Activated T-helper 2 cell treated with anti-CD3 and anti-CD28 coated beads, Interferon-gamma antibody, Interleukin-2, Interleukin-4, amounts not matched to agents 10 μg/mL and 5 μg/mL and 100 μg/mL, durations not matched to agents 14 hours and 24 hours and 36 hours (primary cell): ENCODE measurements at places on chromosomes 16 and 17.
A peak's percentile ranks its signal among the peaks of the same experiment; 100 is the strongest.

GRCh38 chr17:46212634-46213435, 19.6 kb upstream of the KANSL1 start:
- DNase-seq = peak; percentile 40

- DNase-seq = no peak
These were observed 2.0 kb downstream of the ROGDI start for GRCh38 chr16:4800290-4801041.

DNA sequence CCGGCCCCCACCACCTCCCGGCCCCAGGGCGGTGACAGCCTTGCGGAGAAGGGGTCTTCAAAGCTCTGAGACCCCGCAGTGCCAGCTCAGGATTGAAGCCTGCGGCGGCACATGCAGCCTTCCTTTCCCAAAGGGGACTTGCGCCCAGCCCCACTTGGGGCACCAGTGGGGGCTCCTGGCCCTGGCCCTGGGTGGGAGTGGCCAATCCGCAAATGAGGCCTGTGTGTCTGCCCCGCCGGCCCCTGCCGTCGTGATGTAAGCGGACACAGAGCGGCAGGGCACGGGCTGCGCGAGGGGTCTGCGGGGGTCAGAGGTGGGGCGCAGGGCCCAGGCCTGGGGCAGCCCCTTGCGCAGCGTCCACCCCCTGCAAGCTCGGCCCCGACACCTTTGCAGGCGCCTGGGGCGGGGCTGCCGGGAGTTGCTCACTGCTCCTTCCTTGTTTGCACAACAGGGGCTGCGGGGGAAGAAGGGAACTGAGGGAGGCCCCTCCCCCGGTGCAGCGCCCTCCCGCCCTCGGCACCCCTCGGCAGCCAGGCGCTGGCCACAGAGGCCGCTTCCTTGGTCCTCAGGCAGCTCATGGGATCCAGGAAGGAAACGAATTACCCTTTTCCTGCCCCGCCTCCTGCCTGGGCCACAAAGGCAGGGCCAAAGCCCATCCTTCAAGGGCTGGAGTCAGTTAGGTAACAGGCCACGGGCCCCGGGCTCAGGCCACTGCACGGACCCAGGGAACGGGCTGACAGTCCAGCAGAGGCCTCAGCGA, 2.9 kb downstream of the SLC16A3 start:
- no peak for DNase-seq

GRCh38 chr17:15913826-15914225, 31.1 kb upstream of the ADORA2B start:
- DNase-seq = no peak

- DNase-seq = no peak
These were observed 8.5 kb upstream of the ANKRD11 start for GRCh38 chr16:89498839-89499238.

DNA sequence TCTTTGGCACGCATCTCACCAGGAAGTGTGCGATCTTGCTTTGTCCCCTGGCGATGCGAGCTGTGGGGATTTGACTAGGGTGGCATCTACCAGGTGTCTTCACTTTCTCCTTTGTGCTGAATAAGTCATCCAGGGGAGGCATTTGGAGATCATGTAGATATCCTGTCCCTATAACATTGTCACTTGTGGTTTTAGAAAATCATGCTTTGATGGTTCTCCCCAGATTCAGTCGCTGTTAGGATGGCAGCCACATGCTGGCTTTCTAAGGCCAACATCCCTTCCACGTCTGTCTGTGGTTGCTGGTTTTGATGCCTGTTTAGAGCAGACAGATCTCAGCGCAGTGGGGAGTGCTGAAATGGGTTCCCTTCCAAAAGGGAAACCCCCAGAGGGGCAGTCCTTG, 2.5 kb downstream of the ADAD2 start:
- DNase-seq = no peak

GRCh38 chr17:3732210-3732621, 8.5 kb downstream of the HASPIN start:
- DNase-seq = no peak

DNA sequence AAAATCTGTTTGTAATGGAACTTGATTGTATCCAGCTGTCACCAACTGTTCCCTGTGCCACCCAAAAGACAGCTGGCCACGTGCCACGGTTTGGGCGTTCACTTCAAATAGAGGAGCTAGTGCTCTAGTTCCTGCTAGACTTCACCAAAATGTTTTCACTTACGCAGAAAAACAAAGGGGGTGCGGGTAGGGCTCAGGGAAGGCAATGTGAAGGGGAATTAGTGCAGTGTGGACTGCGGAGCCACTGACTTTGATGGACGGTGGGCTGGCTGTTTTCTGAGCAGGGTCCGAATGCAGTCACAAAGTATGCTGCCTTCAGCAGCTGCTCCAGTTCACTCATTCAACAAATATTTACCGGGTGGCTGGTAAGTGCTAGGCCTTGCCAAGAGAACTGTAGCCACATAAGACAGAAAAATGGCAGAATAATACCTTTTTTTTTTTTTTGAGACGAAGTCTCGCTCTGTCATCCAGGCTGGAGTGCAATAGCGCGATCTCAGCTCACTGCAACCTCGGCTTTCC, 7.6 kb upstream of the CYTH1 start:
- DNase-seq = no peak

DNA sequence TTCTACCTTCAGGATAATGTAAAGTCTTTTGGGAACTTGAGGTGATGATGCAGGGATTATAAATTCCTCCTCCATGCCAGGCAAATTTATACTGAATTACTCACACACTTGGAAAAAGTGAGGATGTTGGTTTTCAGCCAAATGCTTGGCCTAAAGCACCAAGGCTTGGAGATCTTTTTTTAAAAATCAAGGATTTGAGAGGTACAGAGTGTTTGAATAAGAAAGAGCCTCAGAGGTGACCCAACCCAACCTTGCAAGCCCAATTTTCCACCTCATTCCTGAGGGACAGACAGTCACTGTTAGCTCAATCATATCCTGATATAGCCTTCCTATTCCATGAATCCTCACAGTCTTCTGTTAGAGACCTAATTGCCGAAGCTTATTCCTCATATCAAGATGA, 14.0 kb downstream of the GRIN2A start:
- DNase-seq = no peak

GRCh38 chr17:47243737-47244598, 9.7 kb upstream of the ITGB3 start:
- DNase-seq = no peak

GRCh38 chr16:71402007-71402406, 39.8 kb downstream of the TLE7 start:
- DNase-seq = no peak

GRCh38 chr17:27366437-27366836, 72.5 kb downstream of the WSB1 start:
- no peak for DNase-seq

DNA sequence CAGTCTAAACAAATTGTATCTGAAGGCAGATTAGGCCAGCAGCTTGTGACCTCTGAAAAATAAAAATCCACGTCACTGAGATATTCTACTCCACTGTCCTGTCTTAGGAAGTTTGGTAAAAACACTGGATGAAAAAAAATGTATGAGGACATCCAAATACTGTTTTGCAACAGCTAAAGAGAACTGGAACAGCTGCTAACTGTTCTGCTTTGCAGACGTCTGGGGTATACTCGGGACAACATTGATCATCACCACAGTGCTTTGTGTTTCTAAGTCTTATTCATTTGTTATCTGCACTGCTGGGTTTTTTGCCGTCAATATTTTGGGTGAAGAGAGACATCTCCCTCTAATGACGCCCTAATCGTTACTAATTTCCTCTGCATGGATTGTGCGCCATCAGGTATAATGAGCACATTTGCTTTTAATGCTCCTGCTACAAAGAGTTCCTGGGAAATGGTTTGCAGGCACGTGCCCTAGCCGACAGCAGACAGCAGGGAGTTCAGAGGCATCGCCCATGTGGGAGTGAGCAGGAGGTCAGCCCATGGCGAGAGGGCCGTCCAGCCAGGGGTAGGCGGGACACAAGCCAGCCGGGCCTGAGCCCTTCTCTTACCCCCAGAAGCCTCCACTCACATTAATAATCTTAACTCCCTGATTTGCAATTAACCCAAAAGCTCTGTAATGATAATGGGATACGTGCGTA, 87.0 kb downstream of the CBLN1 start:
- no peak for DNase-seq

- no peak for DNase-seq
These were observed 455.8 kb upstream of the MAF start for GRCh38 chr16:80056324-80056723.

GRCh38 chr17:2564877-2565276, 28.6 kb upstream of the PAFAH1B1 start:
- DNase-seq = no peak

DNA sequence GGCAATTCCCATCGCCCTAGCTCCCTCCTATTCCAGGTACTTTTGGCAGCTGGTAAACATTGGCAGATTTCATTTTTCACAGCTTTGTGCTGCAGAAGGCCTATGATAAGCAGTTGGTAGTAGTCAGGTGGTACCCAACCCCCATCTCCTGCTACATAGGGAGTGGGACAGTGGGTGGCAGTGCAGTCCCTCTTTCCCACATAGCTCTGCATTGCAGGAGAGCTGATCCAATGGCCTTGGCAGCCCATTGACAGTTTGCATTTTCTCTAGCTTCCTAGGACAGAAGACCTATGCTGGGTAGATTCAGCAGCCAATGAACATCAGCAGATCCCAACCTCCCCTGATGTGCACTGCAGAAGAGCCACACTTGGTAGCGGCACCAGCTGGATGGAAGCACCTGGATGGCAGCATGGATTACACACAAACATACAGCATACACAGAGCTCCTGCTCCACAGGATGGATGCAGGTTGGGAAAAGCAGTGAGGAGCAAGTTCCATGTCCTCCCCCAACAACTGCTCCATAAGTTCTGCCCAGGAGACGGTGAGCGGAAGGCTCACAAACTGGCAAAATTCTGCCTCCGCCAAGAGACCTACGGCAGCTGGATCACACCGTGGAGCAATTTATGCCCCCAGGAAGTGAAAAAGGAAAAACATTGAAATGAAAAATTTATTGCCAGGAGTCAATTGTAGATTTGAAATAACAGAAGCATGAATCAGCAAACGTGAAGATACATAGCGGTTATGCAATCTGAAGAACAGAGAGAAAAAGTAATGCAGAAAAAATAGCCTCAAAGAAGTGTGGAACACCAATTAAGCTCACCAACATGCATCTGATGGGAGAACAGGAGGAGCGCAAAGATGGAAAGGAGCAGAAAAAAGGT, 95.7 kb downstream of the CACNG1 start:
- no peak for DNase-seq

GRCh38 chr16:70735141-70735979, 49.5 kb upstream of the MTSS2 start:
- no peak for DNase-seq

GRCh38 chr17:32671896-32672295, 185.1 kb downstream of the CDK5R1 start:
- DNase-seq = no peak

DNA sequence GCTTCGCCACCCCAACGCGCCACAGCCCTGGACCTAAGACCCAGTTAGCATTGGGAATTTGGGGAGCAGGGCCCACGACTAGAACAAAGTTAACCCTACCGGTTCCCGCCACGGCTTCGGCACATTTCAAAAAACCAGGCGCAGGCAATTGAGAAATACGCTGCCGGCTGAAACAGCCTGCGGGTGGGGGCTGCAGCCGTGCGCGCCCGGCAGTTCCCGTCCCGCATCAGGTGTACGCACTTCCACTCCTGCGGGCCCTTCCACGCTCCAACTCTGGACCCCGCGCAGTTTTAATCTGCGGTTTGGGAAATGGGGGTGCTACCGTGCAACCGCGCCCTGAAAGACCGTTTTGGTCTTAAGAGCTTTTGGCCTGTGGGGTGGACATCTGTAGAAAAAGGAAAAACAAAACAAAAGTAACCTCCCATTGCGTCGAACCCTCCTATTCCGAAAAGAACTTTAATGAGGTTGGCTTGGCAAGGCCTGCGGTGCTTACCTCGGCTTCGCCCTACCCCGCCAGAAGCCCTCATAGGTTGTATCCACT, 7.1 kb downstream of the IRX5 start:
- no peak for DNase-seq

GRCh38 chr16:9135797-9136196, 44.4 kb downstream of the HAPSTR1 start:
- DNase-seq = no peak

- DNase-seq = no peak
These were observed 17.3 kb downstream of the DBNDD1 start for GRCh38 chr16:90001761-90002503.

- no peak for DNase-seq
These were observed 122.6 kb upstream of the FOXF1 start for GRCh38 chr16:86387468-86388440.

- DNase-seq = no peak
These were observed 174.4 kb downstream of the CPPED1 start for GRCh38 chr16:12629271-12629670.

GRCh38 chr16:66590322-66590721, 11.1 kb downstream of the CMTM2 start:
- peak; percentile 33 for DNase-seq

- no peak for DNase-seq
These were observed 3.5 kb upstream of the C16orf74 start for GRCh38 chr16:85754413-85754812.

DNA sequence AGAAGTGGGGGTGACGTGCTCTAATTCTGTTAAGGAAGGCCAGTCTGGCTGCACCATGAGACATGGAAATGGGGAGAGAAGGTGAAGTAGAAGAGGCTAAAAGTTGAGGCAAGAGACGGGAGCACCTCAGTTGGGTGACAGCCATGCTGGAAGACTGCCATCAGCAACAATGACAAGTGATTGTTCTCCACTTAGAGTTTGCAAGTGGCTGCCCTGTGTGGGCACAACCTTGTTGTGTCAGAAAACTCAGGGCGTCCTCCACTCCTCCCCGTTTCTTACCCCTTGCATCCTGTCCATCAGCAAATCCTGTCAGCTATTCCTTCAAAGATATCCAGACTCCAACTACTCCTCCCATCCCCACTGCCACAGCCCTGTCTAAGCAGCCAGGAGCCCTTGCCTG, 17.6 kb downstream of the CES1 start:
- no peak for DNase-seq

- DNase-seq = no peak
These were observed 12.2 kb downstream of the ZNF423 start for GRCh38 chr16:49843758-49844157.

- no peak for DNase-seq
These were observed 6.0 kb upstream of the IGFBP4 start for GRCh38 chr17:40437095-40437732.

- no peak for DNase-seq
These were observed 6.8 kb upstream of the KRTAP17-1 start for GRCh38 chr17:41322094-41322902.

DNA sequence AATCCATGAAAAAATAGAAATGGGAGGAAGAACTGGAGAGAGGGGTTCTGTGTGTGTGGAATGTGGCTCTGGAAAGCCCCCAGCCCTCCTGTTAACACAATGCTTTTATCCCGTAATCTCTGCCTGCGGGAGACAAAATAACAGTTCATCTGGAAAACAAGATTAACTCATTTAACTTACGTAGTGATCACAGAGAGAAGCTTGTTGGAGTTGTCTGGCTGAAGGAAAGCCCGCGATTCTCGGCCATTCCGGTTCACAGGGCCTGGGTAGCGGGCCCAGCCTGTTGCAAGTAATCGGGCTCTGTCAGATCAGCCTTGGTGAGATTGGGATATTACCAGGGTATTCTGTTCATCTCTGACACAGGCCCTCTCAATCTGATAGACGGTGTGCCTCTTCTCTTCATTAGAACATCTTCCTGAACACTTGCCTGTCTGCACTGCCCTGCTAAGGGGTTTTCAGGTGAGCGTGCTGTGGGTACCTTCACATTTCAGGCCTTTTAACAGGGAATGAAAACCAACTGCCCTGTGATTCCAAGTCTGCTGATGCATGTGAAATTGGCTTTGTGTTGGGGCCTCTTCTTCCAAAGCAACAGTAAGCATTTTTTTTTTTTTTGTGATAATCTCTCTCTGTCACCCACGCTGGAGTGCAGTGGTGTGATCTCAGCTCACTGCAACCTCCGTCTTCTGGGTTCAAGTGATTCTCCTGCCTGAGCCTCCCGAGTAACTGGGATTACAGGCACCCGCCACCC, 609.9 kb downstream of the WWOX start:
- no peak for DNase-seq

GRCh38 chr17:50458701-50459676, 9.7 kb downstream of the CHAD start:
- no peak for DNase-seq
